ENCODE measurements at places on chromosomes 3 and 15.

DNA sequence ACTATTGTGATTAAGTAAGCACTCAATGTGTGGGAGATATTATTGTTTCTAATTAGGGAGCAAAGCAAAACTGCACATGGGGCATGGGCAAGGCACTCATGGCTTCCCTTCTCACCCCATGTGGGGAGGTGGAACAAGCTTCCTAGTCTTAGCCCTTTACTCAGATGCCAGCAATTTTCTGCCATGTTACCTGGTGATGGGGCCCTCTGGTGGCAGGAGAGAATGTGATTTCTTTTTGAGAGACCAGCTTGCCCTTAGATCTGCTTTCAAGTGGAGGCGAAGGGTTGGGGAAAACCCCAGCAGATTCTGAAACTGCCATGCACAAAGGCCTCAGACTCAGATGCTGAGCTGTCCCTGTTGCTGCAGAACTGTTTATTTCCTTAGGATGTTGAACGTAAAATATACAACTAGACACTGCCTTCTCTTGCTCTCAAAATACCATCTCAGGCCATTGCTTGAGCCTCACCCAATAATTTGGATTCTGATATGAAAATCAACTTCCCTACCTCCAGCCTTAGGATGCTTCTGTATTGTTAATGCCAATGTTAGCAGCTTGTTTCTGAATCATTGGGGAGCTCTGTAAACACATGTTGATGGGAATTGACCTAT, 130.2 kb upstream of the TPRG1 start:
- peak; percentile 39 for DNase-seq

DNA sequence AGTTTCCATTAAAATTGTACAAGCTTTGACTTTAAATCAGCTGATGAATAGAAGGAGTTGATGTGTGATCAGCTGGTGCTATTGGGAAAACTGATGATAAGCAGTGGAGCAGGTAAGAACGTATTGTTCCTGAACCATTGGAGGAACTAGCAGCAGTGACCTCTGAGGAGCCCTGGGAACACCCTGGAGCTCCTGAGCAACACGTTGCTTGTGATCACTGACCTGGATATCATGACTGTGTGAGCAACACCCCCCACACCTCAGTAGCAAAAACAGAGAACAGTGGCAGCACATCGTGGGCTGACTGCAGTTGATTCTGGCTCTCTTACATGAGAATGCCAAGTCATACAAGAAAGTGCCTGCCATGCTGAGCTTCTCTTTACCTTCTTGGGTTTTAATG, 72.9 kb downstream of the BLM start:
- no peak for DNase-seq

- DNase-seq: no peak
These were observed 239.4 kb downstream of the WNT5A start for GRCh38 chr3:55247666-55248065.

GRCh38 chr15:78398076-78398825, 39.8 kb upstream of the IREB2 start:
- no peak for DNase-seq

DNA sequence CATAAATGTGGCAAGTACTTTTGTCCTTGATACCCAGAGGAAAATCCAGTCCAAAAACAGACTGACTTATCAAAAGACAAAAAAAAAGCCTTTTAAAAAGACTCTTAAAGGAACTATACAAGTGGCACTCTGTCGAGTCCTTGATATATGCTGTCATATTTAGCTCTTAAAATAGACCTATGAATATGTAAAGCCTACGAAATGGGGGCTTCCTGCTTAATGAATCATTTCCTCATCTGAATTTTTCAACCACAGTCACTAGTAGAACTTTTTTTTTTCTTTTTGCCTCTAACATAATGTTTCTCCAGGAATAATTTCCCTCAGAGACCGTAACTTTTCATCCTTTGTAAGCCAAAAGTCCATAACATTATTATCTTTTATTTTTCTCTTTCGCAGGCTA, 95.8 kb downstream of the P3H2 start:
- peak; percentile 81 for DNase-seq

GRCh38 chr15:74337607-74338211, 29.7 kb downstream of the CYP11A1 start:
- no peak for DNase-seq

DNA sequence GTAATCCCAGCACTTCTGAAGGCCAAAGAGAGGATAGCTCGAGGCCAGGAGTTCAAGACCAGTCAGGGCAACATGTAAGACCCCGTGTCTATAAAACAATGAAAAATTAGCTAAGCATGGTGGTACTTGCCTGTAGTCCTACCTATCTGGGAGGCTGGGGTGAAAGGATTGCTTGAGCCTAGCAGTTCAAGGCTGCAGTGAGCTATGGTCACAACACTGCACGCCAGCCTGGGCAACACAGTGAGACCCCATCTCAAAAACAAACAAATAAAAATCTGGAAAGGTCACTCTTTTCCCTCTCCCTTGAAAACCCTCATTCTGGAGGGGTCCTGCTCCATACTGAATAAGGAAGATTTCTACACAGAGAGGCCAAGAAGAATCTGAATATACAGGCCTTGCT, 43.5 kb upstream of the ZNF280D start:
- no peak for DNase-seq

- no peak for DNase-seq
These were observed 264.9 kb downstream of the MEX3B start for GRCh38 chr15:81780966-81781365.

- DNase-seq: no peak
These were observed 271.3 kb downstream of the PLOD2 start for GRCh38 chr3:145889730-145890129.

DNA sequence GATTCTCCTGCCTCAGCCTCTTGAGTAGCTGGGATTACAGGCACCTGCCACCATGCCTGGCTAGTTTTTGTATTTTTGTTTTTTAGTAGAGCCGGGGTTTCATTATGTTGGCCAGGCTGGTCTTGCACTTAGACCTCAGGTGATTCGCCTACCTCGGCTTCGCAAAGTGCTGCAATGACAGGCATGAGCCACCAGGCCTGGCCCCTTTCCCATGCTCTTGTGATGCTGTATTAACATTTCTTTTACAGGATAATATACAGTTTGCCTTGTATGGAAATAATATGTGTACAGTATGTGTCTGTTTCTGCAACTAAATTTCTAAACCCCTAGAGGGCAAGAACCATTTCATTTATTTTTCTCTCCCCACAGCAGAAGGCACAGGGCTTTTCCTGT, 37.8 kb downstream of the SCG5 start:
- no peak for DNase-seq

GRCh38 chr3:59774000-59774399, 724.2 kb upstream of the CFAP20DC start:
- DNase-seq: no peak

- no peak for DNase-seq
These were observed 159.2 kb downstream of the TPRG1 start for GRCh38 chr3:189331002-189331418.

DNA sequence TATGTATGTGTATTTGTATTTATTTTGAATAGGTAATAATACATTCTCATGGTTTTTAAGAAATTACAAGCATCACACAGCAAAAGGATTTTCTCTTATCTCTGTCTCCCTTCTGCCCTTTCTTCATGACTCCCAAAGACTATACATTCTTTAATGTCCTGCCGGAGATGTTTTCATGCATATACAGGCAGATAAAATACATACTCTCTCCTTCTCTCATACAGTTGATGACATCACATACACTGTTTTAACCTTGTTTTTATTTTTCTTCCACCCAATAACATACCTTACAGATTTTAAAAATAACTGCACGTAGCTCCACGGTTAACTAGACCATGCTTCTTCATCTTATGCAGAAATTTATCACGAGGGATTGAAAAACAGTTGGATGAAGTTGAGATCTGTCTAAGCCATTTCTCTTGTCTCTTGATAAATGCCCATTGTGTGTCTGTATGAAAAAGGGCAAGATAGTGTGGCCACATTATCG, 249.8 kb downstream of the EDEM1 start:
- DNase-seq: no peak

DNA sequence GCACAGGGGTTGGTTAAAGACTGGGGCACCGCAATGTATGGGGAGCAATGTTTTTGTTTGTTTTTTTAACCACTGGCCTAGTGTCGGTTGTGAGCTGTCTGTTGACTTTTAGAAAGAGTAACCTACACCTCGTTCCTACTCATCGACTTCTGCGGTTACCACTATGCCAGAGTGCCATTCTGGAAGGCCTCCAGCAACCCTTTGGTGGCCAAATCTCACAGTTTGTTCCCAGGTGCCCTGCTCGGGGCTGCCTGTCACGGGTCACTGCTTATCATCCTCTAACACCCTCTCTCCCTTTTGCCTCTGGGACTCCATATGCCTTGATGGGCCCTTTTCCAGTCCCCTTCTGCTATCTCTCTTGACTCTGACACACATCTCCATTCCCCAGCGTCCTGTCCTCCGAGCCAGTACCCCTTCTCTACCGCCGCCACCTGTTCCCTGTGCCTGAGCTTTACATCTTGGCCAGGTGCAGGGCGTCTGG, 290.4 kb upstream of the C2CD4B start:
- no peak for DNase-seq

- DNase-seq: no peak
These were observed 22.7 kb downstream of the ERICH6 start for GRCh38 chr3:150681057-150681456.

GRCh38 chr3:48662145-48662752, 437 bp downstream of the CELSR3 start:
- DNase-seq: no peak

- no peak for DNase-seq
These were observed 474.6 kb upstream of the TPRG1 start for GRCh38 chr3:188697127-188697526.

DNA sequence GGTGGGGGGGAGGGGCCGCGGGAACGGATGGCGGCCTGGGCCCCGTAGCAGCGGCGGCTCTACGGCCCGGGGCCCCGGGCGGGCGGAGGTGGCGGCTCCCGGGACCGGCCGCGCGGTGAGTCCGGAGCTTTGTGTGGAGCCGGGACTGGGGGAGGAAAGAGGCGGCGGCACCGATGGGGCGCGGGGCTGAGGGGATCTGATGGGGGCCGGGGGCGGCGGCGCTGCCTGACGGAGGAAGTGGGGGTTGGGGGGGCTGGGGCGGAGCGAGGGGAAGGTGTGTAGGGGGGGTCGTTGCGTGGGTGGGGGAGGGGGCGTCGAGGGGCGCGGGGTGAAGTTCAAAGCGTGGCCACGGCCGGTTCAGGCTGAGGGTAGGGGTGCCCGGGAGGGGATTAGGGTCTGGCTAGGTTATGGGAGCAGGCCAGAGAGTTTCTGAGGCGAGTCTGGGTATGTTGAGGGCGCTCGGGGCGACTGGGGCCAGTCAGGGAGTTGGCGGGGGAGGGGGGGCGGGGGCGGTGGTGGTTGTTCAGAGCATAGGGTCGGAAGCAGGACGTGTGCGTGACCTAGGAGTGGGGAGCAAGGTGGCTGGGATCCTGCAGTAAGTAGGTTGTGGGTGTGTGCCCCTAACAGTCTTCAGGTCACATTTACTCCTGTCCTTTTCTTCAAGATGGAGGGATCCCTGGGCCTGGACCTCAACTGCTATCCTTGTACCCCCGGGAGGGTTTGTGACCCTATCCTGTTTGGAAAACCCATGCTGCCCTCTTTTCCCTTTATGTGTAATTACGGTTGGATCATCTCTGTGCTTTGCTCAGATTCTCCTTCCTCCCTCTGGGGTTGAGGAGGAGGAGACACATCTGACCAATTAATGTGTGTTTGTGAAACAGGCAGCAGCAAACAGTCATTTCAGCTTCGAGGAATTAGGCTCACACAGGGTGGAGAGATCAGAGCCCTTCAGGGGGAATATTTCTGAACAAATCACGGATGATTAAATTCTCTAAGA, 644 bp downstream of the ZNF609 start:
- peak; percentile 82 for DNase-seq

DNA sequence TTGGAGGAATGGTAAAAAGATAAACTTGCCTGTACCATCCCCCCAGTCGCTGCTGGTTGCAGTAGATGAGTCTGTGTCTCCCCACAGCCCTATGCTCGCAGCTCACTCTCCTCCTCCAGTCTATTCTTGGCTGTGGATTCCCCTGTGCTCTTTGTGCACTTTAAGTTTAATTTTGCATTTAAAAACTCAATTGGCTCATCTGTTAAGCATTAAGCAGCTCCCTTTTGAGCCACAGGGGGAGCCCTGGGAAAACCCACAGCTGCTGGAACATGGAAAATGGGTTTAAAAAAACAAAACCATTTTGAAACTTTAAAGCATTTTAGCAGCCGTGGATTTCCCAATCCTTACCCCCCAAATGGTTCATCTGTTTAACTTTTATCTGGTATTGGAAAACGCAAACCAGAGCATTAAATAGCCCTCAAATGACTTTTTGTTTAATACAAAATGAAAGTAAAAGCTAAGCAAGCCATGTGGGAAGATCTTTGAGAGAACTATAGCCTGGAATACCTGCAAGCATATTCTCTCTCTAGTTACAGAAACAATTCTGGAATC, 536.9 kb downstream of the ZIC1 start:
- no peak for DNase-seq

GRCh38 chr15:66932634-66933024, 132.8 kb upstream of the SMAD3 start:
- DNase-seq: no peak
